ENCODE measurements at places on chromosomes 1 and 21.

DNA sequence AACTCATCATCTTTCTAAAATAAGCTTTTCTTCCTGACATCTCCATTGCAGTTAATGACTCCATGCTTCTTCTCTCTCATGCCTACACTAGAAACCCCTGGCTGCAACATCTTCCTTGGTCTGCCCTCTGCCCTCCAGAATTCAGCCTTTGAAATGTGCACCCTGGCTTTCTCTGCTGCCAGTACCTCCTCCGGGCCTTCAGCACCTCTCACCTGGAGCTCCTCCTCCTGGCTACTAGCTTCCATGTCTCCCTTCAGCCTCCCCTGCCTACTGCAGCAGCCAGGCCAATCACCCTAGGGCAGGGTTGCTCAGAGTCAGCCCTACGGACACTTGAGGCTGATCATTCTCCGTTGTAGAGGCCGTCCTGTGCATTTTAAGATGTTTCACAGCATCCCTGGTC lies 18.3 kb downstream of the SUSD4 start:
- no peak for DNase-seq

- DNase-seq, result no peak
These were observed 76.4 kb downstream of the SPATA46 start for GRCh38 chr1:162300057-162300917.

GRCh38 chr1:55823541-55824250 lies 608.5 kb upstream of the USP24 start:
- DNase-seq, result no peak

DNA sequence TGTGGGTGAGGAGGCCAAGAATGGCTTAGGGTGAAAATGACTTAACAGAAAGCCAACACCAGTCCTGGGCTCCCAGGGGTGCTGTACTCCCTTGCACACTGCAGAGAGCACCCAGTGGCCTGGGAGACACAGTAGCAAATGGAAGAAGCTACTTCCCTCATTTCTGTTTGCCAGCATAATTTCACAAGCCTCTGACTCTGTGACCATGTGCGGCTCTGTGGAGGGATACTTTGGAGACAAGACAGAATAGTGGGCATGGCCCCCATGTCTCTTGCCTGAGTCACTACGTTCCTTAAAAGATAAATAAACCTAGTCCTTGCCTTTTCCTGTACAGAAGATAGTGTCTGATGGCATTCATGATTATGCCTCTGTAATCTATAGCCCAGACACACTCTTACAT lies 38.1 kb downstream of the TRIM62 start:
- DNase-seq, result no peak

DNA sequence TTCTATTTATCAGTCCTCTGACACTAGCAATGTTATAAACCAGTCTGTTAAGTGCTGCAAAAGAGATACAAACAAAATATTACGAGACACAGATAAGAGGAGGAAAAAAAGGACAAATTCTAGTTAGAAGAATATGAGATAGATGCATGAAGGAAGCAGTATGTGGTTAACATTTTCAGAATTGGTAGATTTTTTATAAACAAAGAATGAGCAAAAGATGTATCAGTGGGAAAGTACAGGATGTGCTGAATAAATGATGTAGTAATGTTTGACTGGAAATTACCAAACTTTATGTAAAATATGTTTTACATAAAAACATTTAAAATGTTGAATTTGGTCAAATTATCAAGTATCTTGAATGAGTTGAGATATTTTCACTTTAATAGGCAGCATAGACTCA lies 574.2 kb downstream of the NUF2 start:
- no peak for DNase-seq

- no peak for DNase-seq
These were observed 5.3 kb downstream of the LUZP1 start for GRCh38 chr1:23163395-23163794.

Data from NCI-H774 (cell line).